ENCODE measurements at places on chromosomes 1 and 21.

- DNase-seq, result no peak
Measured at GRCh38 chr21:38436341-38436740, 61.9 kb downstream of the ERG start.

GRCh38 chr1:96362623-96363022, 359.0 kb upstream of the PTBP2 start:
- peak; percentile 92 for DNase-seq

- DNase-seq, result no peak
Measured at GRCh38 chr1:115065021-115065420, 24.3 kb downstream of the TSPAN2 start.

DNA sequence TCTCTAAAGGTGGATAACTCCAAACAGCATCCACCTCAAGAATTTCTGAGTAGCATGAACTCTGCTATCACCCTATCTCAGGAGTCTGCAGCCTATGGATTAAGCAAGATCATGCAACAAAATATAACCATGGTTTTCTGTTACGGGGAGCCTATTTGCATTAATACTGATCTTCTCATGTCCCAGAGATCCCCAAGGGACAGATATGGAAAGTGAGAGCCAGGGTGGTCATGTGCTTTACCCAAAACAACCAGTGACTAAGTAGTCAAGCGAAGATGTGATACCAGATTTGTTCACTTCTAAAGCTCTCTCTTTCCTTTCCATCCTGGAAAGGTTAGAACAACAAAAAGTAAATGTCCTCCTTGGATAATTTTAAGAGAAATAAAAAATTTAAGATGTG, 125.1 kb downstream of the PRRX1 start:
- no peak for DNase-seq

GRCh38 chr1:116854403-116854690, 55.4 kb upstream of the PTGFRN start:
- DNase-seq, result no peak

DNA sequence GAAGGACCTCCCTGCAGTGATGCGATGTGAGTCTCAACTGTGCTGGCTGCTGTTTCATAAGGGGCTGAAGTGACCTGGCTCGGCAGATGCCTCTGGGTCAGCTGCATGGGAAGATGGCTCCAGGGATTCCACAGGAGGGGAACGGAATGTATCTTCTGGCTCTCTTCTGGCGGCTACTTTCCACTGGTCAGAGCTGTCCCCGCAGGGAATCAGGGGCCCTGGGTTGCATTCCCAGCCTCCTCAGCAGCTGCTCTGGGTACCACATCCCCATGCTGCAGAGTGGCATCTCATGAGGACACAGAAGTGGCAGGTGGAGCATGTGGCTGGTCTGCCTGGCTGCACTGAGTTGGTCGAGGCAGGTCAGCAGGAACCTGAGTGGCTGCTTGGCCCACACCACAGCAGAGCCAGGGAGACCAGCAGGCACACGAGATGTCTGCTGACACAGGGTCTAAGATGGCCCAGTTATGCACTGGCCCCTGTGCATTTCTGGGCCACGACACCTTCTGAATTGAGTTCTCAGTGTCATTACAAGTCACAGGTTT, 42.8 kb downstream of the POFUT2 start:
- no peak for DNase-seq

DNA sequence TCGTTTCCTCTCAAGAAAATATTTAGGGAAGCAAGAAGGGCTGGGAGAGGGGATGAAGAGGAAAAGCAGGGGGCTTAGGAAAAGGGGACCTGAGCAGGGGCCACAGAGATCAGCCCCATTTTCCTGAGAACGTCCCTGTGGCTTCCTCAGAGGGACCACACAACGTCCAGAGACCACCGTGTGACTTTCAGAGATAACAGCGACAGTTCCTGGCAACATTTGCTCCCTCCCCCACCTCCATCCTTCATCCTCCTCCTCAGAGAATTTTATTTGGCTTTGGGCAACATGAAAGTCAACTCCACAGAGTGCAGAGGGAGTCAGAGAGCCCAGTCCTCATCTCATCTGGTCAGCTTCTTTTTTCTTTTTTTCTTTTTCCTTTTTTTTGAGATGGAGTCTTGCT, 50.9 kb downstream of the RUNX1 start:
- no peak for DNase-seq

GRCh38 chr1:163610486-163610885, 288.7 kb downstream of the NUF2 start:
- no peak for DNase-seq

- DNase-seq, result no peak
Measured at GRCh38 chr21:30256100-30256499, 26.6 kb downstream of the KRTAP24-1 start.

- no peak for DNase-seq
Measured at GRCh38 chr1:206469411-206469932, 804 bp upstream of the IKBKE start.

DNA sequence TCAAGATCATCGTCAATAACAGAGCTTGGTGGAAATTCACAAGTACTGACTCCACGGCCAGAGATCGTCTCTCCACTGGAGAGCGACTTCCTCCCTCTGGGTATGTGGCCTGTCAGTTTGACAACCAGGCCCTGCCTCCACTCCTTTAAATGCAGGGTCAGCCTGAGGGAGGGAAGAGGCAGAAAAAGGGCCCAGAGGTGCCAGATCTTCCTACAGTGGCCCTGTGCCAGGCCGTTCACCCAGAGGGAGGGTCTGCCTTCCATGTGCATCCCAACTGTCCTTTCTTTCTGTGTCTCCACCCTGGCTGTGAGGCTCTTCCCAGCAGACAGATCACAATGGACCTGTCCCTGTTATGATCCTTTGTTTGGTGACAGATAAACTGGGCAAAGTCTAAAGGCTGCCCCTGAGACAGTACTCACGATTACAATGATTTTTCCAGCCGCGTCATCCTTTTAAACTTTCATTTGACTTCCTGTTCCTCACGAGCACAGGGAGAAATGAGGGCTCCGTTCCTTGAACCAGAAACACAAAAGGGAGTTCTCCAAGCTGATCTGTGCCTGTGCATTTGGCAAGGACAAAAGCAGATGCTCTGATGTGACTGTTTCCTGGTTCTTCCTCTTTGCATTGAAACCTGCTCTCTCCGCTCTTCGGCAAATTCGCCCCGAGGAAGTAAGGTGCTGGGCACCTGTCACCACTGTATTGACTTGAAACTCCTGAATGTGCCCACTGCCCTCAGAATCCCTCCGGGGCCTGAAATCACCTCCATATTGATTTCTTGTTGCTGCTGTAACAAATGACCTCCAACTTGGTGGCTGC, 126.7 kb downstream of the PGBD5 start:
- no peak for DNase-seq

GRCh38 chr1:59411147-59411546, 114.3 kb downstream of the FGGY start:
- no peak for DNase-seq

- DNase-seq, result no peak
Measured at GRCh38 chr1:168917796-168918195, 188.7 kb upstream of the ATP1B1 start.

- DNase-seq, result no peak
Measured at GRCh38 chr1:90957497-90957896, 64.3 kb downstream of the ZNF644 start.

DNA sequence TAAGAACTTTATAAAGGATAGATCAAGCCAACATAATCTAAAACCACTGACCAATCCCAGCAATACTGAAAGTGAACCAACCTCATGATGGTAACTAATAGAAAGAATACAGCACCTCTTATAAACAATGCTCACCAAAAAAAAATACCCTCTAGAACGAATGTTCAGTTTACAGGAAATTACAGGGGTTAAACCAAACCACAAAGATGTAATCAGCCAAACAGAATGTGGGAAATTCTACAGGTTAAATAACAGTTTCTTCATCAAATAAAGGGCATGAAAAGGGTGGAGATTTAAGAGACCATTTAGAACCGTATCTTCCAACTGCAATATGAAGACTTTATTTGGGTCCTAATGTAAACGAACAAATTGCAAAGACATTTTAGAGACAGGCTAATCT, 30.4 kb downstream of the ARID4B start:
- no peak for DNase-seq

GRCh38 chr1:36906555-36906954, 127.8 kb downstream of the GRIK3 start:
- DNase-seq, result no peak

- peak; percentile 41 for DNase-seq
Measured at GRCh38 chr1:200128944-200129879, 101.7 kb downstream of the NR5A2 start.

DNA sequence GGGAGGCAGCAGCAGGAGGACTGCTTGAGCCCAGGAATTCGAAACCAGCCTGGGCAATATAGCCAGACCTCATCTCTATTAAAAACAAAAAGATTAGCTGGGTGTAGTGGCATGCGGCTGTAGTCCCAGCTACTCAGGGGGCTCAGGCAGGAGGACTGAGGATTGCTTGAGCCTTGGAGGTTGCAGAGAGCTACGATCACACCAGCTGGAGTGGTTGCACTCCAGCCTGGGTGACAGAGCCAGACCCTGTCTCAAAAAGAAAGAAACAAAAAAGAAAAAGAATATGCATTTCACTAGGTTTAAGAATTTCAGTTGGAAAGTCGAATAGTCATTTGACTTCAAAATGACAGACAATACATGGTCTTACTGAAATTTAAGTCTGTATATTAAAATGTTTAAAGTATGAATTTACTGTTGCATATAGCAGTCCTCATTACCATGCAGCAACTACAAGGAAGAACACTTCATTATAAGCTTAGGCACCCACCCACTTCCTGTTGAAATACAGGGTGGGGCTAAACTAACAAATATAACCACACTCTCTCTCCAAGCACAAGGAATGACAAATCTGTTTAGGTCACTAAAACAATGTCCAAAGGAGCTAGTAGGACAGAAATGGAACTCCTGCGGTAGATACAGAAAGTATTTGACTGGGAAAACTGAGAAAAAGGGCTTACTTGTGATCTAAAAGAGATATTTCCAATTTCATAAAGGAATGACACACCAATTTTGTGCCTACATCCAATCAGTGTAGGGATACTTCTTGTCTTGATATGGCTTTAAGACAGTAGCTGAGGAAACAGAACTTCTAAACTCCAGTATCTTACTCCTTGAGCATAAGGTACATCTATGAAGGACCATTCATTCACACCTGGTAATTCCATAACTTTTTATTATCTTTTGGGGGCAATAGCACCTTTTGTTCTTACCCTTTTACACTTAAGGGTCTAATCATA, 44.1 kb downstream of the GPR3 start:
- DNase-seq, result peak; percentile 56

GRCh38 chr21:15744926-15745325, 15.1 kb downstream of the USP25 start:
- DNase-seq, result no peak

- DNase-seq, result no peak
Measured at GRCh38 chr21:32238063-32238462, 40.8 kb downstream of the MIS18A start.

Data from foreskin melanocyte (primary cell).